Endodermal cell (in vitro differentiated cells): ENCODE measurements at places on chromosomes 1 and 21.

DNA sequence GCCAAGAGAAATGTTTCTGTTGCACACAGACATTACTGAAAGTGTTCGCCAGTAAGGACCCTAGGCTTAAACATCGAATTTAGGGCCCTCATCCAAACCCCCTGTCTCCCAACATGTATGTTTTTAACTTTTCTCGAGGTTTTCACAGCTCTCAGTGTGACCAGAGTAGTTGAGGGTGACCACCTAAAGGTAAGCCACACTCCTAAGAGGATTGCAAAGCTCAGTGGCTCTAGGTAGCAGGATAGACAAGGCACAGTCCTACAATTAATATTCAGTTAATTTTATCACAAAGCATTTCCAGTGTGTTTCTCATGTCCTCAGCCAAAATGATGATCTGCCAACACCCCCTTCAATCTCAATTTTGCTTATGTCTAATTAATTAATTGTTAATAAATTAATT lies 695 bp upstream of the ALG14 start:
- DNase-seq, result no peak

DNA sequence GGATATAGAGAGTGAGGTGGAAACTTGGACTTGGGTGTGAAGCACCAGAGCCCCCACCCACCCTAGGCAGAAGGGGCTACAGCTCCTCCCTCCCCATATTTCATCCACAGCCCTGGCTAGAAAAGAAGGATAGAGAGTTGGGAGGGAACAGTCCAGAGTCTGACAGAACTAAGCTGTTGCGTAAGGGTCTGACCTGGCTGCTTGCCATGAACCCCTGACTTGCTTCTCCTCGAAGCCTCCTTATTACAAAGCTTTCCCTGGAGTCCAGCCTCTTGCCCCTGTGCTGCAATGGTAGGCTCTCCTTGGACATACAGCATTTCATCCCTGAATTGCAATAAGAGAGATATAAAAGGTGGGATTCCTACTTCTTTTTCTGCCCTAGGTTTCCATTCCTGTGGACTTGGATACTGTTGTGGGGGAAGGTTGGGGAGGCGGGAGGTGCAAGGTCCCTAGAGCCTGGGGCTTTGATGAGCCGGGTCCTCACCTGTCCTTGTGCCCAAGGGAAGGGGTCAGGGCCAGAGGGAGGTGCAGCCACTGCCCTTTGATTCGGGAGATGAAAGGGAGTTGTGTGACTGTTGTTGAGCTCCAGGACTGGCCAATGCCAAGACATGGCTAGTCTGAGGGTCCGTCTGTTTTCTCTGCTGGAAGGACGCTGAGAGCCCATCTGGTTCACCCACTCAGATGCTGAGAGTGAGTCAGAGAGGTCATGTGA lies 2.7 kb downstream of the RHBG start:
- DNase-seq, result no peak

DNA sequence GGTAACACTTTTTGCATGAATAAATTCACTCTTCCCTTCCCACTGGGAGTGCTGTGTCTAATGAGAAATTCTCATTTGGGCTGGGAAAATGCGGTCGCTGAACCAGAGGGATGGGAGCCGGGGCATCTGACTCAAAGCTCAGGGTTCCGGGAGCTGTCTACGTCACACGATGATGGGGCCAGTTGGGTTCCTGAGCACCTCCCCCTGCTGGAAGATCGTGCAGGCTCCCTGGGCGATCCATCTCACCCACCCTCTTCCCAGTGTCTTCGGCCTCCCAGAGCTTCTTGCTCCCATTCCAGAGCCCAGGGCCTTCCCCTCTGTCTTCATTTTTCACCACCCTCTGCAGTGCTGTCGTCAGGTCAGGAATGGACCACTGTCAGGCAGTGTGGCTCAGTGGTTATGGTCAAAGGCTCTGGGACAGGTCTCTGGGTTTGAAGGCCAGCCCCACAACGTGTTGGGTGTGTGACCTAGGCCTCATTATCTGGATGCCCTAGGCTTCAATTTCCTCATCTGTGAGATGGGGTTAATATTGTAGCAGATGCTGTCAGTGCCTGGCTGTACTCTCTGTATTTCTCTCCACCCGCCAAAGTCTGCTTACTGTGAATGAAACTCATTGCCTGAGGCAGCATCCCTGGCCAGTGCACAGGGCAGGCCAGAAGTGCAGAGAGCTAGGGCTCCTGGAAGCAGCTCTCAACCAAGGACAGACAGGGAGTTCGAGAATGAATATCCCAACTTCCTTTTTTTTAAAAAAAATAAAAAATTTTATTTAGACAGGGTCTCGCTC lies 31.8 kb downstream of the IGSF21 start:
- peak; percentile 53 for DNase-seq

GRCh38 chr1:17603091-17603841 lies 63.8 kb downstream of the ARHGEF10L start:
- no peak for DNase-seq

- no peak for DNase-seq
Observed at GRCh38 chr1:14494911-14495310, 103.6 kb upstream of the KAZN start.

GRCh38 chr1:174021591-174022079 lies 522 bp downstream of the RC3H1 start:
- DNase-seq, result peak; percentile 86
